CD4-positive, alpha-beta T cell treated with Interleukin-6 for 4 hours (primary cell): ENCODE measurements at places on chromosomes 5 and 9.

DNA sequence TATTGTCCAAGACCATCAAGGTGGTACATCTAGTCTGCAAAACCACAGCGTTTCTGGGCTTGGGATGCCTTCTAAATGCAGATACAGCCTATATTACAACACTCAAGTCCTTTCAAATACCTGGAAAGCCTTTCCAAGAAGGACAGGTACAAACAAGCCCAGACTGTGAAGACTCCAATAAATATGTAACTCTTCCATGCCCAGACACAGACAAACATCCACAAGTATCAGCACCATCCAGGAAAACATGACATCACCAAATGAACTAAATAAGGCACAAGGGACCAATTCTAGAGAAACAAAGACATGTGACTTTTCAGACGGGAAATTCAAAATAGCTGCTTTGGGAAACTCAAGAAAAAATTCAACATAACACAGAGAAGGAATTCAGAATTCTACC lies 152.7 kb upstream of the POC5 start:
- no peak for DNase-seq

DNA sequence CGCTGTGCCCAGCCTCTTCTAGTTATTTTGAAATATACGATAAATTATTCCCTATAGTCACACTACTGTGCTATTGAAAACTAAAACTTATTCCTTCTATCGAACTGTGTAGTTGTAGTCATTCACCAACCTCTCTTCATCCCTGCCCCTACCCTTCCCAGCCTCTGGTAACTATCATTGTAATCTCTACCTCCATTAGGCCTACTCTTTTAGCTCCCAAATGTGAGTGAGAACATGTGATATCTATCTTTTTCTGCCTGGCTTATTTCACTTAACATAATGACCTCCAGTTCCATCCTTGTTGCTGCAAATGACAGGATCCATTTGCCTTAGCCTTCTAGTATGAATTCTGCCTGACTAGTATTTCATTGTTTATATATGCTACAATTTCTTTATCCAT lies 127.4 kb downstream of the PSAT1 start:
- DNase-seq = no peak

- DNase-seq = no peak
These were observed 214.7 kb upstream of the NR4A3 start for GRCh38 chr9:99606957-99607356.

DNA sequence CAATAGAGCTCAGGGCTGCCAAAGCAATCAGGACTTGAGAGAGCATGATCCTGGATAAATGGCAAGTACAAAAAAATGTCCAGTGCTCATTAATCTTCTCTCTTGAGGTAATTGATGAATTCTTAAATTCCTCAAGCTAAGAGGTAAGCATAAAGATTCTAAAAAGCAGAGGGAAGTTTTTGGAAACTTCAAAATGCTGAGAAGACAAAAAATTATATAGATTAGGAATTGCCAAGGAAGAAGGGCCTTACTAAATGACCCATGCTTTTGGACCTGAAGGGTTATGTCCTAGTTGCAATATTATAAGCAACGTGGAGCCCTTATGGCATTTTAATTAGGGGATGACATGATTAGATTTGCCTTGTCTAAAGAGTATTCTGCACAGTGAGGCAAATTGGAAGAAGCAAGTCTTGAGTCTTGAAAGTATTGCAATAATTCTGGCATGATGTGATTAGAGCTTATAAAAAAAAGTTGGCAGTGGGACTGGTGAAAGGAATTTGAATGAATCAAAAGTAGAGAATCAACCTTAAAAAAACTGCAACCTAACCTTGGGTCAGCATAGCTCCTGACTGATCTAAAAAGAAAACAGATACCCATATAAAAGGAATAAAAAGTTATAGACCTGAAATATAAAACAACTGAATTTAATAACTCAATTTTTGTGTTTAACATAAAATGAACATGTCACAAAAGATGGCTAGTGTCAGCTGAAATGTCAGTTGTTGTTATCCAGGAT lies 323.8 kb upstream of the ARRDC3 start:
- DNase-seq = no peak

GRCh38 chr5:174409070-174409469 lies 315.3 kb upstream of the MSX2 start:
- DNase-seq = no peak

- no peak for DNase-seq
These were observed 221.2 kb downstream of the MEF2C start for GRCh38 chr5:88661806-88662207.

DNA sequence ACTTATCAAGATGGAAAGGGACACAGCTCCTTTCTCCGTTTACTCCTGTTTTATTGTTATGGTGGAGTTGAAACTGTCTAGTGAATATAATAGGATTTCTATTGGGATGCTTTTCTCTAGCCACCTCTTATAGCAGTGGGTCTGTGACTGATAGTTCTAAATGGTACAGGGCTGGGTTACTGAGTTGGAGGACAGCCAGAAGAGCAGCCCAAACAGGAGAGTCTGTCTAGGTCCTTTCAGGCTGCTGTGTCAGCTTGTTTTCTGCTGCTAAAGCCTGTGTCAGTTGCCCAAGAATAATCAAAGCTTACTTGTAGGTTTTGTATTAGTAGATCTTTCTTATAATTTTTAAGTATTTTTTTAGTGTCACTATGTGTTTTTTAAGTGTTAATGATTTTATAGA lies 356.0 kb upstream of the SEMA6A start:
- DNase-seq = no peak

DNA sequence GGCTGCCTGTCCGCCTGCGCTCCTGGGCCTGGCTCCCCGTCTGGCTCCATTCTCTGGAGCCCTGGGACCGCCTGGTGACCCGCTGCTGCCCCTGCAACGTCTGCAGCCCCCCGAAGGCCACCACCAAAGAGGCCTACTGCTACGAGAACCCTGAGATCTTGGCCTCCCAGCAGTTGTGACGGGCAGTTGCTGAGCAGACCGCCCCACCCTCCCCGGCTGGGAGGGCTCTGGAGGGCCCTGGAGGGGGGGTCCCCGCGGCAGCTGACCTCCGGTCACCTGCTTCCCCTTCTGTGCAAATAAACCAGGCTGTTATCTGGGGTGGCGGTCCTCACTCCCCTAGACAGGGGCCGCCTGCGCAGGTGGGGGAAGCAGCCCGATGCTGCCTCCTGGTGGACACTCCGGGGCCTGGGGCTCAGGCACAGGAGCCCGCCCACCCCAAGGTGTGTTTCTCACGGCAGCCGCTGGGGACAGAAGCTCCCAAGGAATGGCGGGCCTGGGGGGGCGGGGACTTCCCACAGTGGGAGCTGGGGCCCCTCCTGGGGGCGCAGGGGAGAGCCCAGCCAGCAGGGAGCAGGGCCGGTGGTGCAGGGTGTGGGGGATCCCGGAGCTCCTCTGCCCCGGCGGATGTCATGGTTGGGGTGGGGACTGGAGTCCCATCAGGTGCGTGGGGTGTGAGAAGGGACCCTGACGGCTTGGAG lies 4.7 kb upstream of the TUBB4B start:
- peak; percentile 94 for DNase-seq

DNA sequence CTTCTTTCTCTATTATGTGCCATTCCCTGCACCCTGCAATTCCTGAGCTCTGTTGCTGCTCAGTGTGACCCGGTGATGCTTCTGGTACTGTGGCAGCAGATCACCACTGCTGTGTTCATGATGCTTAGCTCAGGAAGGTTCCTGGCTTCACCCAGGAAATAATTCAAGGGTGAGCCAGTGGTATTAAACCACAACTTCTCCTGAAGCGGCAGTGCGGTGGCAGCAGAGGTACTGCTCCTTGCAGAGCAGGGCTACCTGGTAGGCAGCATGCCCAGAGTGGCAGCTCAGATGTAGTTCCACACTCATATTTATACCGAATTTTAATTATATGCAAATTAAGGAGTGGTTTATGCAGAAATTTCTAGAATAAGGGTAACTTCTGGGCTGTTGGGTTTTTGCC lies 213.8 kb upstream of the ZNF608 start:
- no peak for DNase-seq

GRCh38 chr9:133679056-133679455 lies 42.9 kb downstream of the DBH start:
- DNase-seq = no peak

DNA sequence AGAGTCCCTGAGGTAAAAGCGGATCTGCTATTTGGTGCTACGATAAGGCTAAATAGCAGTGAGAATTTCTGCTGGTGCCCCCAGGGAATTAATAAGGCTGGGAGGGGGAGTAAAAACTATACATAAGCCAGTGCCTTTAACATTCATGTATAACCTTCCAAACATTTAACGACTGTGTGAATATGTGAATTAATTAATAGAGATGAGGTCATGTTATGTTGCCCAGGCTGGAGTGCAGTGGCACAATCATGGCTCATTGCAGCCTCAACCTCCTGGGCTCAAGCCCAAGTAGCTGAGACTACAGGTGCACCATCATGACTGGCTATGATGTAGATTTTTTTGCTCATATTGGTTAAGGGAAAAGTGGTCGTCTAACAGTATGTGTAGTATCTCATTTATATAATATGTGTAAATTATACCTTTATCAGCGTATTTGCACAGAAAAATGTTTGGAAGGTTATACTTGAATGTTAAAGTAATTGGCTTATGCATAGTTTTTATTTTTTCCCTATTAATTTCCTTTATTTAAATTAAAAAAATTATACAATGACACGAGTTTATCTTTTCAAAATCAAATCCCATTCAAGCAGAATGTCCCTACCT lies 64.6 kb downstream of the EHMT1 start:
- no peak for DNase-seq

- DNase-seq = no peak
These were observed 307.0 kb upstream of the PANK3 start for GRCh38 chr5:168886157-168886556.

DNA sequence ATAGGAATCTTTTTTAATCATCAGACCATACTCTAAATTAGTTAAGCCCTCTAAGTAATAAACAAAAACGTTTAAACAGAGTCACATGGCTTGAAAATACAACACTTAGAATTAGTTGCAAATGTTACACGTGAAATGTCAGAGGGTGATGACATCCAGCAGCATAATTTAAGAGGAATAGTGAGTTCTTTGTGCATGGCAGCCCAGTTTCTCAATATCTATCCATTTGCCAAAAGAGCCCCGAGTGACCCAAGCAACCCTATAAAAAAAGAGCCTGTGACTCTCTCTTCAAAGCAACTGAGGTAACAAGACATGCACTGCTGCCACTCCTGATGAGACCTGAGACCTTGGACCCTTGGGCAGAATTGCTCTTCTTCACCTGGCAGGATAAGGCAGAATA lies 96.9 kb upstream of the RASA1 start:
- DNase-seq = no peak

- no peak for DNase-seq
These were observed 14.0 kb downstream of the STARD4 start for GRCh38 chr5:111498346-111498745.

DNA sequence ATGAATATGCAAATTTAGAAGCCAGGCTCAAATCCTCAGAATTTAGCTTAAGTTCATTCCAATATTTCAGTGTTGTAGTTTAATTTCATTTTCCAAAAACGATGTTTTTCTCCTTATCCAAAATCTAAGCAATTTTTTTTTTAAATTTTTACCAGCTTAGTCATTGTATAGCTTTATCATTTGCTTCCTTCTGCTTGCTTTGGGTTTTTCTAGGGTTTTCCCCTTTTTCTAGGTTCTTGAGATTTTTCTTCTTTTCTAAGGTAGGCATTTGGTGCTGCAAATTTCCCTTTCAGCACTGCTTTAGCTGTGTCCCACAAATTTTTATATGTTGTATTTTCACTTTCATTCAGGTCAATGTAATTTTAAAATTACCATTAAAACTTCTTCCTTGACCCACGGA lies 34.4 kb upstream of the CCDC112 start:
- no peak for DNase-seq

GRCh38 chr5:174384509-174384947 lies 339.0 kb downstream of the NSG2 start:
- no peak for DNase-seq

GRCh38 chr9:92350740-92351133 lies 25.0 kb downstream of the CENPP start:
- no peak for DNase-seq

DNA sequence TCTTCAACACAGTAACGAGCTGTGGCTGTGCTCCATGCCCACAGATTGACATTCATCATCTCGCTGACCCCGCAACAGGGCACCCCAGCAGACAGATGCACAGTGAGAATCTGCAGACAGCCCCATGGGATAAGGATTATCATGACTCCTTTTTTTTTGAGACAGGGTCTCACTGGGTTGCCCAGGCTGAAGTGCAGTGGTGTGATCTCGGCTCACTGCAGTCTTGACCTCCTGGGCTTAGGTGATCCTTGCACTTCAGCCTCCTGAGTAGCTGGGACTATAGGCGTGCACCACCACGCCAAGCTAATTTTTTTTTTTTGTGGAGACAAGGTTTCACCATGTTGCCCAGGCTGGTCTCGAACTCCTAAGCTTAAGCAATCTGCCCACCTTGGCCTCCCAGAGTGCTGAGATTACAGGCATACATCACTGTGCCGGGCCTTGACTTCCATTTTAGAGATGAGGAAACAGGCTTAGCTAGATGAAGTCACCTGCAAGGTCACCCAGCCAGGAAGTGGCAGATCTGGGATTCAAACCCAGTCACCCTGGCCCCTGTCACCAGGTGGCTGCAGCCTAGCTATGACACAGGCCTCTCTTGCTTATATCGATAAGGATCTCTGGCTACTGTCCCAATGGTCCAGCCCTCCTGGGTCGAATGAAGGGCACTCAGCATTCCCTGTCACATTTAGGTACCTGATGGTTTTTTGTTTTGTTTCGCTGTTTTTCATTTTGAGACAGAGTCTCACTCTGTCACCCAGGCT lies 5.1 kb downstream of the AIF1L start:
- no peak for DNase-seq

DNA sequence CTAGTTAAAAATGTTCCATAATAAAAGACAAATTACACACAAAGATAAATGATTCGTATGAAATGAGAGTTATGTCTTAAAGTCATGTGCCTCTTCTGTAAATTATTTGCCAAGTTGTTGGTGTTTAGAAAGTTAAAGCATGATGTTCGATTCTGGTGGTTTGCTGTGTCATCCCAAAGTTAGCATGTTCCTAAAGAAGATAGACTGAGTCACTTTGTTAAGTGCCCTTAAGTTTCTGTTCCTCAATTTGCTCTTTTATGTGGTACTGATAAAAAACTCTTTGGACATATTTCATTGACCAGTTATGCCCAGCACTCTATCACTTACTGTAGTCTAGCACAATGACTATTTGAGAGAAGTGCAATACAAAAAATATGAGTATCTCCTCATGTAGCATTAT lies 366.9 kb upstream of the ZNF608 start:
- no peak for DNase-seq
